Occipital lobe (tissue), 3 donors: ENCODE measurements at places on chromosomes 7 and 10.

DNA sequence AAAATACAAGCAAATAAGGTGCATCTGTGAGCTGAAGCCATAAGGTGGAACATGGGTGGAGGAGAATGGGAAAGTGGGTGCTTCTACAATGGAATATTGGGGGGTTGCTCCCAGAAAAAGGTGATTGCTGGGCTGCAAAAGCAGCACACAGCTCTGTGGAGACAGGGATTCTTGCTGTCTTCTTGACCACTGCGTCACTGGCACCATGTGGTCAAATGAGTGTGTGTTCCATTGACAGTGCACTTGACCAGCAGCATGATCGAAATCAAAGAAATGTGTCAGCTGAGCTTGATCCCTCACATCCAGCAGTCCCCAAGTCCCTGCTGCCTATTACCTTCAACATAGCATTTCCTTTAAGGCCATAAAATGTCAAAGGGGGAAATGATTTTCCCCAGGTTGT lies 56.2 kb downstream of the GPR26 start:
- no peak for DNase-seq

DNA sequence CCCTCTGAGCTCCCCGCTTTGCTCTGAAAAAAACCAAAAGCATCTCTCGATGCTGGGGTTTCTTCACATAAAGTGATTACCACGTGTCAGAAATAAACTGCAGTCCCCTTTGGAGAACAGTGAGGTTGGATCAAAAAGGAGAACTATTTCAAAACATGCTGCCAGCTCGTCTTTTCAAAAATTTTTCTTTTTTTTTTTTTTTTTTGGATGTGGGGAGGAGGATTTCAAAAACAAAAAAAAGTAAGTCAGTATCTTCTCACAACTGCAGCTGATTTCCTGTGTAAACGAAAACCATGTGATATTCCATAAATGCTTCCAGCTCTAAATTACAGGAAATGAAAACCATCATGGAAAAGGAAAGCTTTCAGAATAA lies 155.0 kb upstream of the LYZL2 start:
- DNase-seq = no peak

DNA sequence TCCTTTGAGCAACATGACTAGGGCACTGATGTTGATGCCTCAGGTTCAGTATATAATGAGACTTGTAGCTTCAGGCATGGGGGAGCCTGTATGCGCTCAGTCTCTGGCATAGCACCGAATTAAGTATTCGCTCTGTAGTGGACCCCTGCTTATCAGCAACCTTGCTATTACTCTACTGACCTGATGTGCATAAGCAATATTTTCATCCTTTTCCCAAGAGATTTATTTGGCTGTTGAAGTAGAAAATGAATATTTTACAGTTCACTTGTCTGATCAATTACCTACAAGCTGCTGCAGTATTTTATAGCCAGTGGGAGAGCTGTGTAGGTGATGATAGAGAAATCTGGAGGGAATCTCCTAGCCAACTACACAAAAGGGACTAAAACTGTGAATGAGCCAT lies 781.6 kb upstream of the PHF14 start:
- no peak for DNase-seq

DNA sequence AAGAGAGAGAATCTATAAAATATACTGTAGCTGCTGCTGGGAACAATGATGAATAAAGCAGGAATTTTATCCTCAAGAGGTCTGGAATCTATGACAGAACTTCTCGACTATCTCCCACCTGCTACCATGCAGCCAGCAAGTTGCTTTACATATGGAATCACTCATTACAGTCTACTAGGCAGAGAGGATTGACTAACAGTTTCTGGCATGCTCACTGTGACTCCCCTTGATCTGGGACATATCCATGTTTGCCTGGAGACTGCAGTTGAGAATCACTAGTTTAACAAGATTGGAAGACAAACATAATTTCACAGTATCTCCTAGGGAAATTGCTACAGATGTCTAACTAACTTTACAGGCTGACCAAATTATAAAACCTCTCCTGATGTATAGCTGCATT lies 13.3 kb downstream of the GPR37 start:
- DNase-seq = no peak

DNA sequence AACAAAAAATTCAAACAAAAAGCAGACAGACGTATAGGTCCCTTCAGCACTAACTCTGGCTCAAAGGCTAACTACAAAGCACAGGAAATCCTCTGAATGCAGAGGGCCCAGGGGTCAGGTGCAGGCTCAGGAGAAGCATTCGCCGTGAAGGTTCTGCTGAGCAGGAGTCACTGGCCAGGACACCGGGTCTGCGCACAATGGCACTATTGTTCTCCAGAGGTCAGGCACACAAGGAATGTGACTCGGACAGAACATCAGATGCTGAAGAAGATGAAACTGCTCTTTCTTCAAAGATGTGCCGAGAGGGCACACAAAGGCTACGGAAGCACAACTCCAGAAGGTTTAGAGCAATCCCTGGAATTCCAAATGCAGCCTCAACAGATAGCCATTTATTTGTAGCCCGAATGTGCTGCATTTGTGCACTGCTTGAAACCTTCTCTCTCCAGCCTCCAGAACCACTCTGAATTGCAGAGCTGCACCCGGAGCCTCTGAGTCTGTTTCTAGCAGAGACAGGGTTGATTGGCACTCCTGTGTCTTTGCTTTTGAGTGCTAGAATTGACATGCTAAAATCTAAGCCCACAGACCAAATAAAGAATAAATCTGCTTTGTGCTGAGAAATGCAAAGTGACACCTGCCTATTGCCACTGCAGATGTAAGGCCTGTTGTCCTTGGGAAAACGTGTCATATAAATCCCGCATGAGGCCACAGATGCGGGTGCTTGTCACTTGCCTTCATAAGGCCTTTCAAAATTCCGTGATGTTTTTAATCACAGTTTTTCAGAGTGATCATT lies 85.4 kb upstream of the AFAP1L2 start:
- no peak for DNase-seq

DNA sequence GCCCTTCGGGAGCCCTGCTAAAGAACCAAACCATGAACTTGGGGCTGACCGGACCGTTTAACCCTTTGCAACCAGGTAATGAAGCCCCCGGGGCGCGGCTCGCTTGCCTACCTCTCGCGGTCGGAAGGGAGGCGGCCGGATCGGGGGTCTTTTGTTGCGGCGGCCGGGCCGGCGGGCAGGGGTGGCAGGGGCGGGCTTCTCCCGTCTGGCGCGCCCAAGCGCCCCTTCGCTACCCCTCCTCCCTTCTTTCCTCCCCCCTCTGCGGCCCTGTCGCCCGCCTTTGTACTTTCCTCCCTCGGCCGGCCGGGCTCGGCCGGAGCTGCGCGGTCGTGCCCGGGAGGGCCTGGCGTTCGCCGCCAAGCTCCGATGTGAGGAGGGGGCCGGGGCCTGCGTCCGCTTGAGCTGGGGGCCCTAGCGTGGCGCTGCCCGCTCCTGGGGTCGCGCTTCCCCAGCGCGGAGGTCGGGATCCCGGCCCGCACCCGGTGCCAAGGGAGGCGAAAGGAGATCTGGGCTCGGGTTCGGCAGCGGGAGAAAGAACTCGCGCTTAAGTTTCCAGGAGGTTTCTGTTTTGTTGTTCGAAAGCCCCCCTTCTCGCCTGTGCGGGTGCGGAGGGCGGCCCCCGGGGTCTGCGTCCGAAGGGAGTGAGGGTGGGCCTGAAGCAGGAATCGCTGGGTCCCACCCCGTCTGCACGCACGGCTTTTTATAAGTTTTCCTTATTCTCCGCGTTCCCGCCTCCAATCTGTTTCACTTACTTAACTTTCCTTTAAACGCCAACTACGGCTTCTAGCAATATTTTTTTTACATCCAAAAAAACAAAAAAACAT lies 436.8 kb upstream of the GALNT17 start:
- no peak for DNase-seq

- DNase-seq = no peak
These were observed 6.9 kb downstream of the ABCB8 start for GRCh38 chr7:151035026-151035717.
